ENCODE measurements at places on chromosomes 16 and 17.
A peak's percentile ranks its signal among the peaks of the same experiment; 100 is the strongest.

DNA sequence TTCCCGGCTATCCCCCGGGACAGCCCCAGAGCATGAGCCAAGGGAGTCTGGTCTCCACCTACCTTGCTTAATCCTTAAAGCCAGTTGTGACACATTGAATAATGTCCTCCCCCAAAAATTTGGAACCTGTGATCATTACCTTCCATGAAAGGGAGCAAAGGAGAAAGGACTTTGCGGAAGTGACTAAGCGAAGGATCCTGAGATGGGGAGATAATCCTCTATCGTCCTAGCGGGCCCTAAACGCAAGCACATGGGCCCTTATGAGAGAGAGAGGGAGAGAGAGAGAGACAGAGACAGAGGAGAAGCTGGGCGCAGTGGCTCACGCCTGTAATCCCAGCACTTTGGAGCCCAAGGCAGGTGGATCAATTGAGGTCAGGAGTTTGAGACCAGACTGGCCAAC, 9.5 kb downstream of the SPPL2C start:
- DNase-seq, result no peak

GRCh38 chr17:42844761-42845555, 578 bp downstream of the AOC2 start:
- no peak for DNase-seq

GRCh38 chr17:15350777-15351477, 9.5 kb upstream of the TEKT3 start:
- peak; percentile 24 for DNase-seq

DNA sequence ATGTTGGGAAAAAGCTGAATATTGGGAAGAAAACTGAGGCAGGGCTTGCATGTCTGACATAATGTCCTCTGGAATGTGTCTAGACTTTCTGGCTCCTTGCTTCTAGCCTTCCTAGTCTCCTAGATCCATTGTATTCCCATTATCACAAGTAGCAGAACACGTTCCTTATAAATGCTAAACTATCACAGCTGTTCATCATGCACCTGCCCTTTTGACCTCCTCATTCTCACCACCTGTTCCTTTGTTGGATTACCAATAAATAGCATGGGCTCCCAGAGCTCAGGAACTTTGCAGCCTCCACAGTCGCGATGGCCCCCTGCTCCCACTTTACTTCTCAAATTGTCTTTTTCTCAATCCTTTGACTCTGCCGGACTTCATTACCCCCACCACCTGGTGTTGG, 49.7 kb downstream of the ACSM1 start:
- DNase-seq, result no peak

DNA sequence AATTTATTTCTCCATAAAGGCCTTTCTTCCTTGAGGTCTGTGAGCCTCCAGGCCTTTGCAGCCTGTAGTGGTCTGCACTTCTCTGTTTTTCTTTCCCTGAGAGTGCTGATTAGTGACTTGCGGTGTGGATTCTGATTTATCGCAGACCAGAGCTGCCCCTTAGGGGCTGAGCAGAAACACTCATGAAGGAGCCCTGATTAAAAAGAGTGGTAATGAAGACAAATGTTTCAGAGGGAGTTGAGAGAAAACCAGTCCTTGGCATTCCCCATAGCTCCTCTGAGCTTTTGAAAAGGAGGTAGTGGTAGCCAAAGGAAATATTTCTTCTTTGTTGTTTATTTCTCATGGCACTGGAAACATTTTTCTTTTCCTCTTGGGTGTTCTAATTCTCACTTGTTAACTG, 268.1 kb upstream of the TBX2 start:
- no peak for DNase-seq

DNA sequence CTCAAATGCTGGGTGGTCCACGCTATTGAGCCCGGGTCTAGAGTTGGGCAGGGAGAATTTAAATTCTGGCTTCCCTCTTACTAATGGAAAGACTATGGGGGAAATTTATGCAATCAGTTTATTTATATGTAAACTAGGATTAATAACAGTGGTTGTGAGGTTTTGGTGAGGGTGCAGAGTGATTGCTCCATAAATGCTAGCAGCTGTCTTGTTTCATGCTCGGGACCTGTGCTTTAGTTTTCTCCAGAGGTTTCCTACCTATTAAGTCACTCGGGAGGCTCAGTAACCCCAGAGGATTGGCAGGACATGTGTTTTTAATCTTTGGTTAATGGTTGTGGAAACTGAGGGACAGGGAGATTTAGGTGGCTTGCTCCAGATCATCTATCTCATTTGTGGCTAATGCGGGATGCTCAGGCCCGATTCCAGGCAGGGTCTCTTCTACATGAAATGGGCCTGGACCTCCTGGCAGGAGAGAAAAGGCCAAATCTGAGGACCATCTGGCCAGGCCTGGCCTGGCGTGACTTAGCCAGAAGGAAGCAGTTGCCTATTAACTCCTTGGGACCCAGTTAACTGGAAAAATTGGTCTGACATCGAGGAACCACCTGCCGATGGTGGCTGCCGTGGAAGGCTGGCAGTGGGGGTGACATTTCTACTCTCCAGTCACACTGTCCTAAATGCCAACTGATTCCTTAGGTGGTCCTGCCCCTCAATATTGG, 2.1 kb downstream of the PRCD start:
- DNase-seq, result peak; percentile 72

- DNase-seq, result no peak
Observed at GRCh38 chr16:88348377-88349152, 34.2 kb upstream of the ZNF469 start.

DNA sequence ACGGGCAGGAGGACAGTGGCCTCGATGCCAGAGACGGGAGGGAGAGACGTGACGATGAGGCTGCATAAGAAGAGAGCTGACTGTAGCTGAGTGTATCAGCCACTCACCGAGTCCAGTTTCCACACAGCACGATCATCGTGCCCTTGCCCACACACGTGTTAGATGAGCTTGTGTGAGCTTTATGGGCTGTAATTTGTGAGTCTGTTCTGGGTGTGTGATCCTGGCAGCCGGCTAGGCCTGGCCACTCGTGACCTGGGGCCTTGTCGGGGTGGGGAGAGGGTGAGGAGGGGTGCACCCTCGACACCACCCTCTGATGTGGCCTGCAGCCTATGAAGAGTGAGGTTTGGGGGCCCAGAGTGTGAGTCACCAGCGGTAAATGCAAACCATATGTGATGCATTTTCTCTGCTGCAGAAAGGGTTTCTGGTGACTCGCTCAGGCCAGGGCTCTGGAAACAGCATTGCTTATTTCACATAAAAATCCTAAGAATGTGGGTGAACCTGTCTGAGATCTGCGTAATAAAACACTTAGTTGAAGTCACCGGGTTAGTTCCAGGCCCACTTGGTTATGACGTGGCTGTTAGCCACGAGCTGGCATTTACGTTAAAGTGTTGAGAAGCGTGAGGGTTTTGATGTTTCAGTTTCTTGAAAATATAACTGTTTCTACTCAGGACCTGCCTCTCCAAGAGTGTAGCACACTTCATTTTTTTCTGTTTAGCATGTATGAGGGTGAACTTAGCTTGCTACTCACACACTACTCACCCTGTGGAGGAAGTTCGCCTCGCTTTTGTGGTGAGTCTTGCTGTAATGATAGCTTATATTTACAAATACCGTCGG, 4.2 kb downstream of the METRNL start:
- DNase-seq, result peak; percentile 81

DNA sequence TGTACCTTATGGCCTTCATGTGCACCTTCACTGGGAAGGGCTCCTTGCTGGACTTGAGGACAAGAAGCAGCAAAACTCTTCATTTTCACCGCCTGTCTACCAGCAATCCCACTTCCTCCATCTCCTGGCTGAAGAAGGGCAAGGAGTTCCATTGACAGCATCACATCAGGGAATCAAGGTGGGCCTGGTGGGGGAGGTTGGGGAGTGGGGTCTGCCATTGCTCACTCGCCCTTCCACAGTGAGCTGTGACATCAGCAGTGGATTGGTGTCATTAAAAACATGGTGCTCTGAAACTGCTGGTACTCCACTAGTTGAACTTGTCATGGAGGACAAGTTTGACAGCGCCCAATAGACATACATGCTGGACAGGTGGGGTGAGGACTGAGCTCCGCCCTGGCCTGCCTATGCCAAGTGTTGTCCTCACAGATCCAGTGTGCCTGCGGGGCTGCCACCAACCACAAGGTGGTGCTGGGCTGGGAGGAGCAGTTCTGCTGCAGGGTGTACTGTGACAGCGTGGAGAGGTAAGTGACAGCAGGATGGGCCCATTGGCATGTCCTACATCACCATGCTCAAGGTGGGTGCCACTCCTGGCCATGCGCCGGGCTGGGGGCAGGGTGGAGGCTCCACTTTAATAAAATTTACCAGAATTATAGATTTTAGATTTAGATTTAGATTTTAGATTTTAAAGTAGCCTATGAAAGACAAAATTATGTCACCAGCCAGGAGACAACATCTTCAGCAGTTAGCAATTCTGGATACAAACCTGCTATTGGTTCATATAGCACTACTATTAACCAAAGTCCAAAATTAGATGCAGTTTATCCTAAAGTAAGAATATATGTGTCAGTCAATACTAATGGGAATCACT, 1729.1 kb downstream of the TP53TG3F start:
- no peak for DNase-seq

DNA sequence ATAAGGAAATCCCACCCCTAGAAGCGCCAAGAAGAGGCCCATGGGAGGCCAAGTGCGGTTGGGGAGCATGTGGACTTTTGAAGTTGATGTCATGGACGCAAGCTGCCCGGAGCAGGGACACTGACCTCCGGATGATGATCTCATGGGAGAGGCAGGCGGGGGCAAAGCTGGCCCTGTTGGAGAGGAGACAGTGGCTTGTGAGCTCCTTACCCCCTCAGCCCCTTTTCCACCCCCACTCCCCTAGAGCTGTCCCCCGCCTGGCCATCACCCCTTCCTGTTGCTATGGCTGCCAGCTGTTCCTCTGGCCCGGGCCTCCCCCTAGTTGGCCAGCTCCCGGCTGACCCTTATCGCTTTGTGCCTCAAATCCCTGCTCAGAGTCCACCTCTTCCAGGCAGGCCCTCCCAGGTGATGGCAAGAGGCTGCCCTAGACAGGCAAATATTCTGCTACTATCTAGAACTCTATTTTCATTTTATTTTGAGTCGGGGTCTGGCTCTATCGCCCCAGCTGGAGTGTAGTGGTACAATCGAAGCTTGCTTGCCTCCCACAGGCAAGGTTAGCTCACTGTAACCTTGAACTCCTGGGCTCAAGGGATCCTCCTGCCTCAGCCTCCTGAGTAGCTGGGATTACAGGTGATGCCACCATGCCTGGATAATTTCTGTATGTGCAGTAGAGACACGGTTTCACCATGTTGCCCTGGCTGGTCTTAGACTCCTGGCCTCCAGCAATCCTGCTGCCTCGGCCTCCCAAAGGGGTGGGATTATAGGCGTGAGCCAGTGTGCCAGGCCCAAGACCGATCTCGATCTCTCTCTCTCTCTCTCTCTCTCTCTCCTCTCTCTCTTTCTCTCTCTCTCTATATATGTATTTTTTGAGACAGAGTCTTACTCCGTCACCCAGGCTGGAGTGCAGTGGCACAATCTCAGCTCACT, 6.6 kb downstream of the NOTUM start:
- DNase-seq, result no peak

- no peak for DNase-seq
Observed at GRCh38 chr17:1752425-1753262, 9.2 kb upstream of the SERPINF1 start.

DNA sequence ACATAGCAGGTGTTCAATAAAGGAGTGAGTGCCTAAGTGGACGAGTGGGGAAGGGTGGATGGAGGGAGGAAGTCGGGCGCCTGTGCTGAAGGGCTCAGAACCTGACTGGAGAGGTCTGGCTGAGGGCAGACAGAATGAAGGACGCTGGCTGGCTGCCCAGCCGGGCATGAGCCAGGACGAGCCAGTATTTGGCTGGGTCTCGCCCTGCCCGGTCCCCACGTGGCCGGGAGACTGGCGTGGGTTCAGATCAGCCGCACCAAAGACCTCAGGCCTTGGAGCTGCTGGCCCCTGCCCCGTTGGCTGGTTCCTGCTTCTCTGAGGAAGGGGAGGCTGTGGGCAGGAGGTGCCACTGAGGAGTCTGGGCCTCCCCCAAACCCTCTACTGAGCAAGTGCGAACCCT, 79.8 kb downstream of the ENGASE start:
- DNase-seq, result no peak

DNA sequence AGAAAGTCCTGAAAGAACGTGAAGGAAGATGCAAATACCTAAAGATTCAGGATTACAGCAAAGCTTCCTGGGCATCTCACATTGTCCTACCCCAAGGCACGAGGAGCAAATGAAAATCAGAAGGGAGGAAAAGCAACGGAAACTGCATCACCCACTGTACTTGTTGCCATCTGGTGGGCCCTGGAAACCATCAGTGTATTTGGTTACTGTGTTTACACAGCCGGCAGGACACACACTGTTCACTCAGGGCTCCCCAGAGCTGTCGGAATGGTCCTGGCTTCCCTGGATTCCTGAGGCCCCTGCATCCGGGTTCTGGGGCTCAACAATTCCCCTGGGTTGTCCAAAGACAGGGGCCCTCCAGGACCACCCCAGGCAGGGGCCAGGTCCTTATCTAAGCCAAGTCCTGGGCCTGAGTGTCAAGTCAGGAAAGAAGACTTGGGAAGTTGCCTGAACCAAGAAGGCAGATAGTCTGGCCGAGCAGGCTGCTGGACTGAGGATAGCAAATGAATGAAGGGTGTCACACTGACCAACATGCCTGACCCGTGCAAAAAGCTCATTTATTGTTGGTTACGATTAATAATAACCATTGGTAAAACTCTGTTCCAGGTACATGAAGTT, 52.8 kb downstream of the SOX9 start:
- no peak for DNase-seq

DNA sequence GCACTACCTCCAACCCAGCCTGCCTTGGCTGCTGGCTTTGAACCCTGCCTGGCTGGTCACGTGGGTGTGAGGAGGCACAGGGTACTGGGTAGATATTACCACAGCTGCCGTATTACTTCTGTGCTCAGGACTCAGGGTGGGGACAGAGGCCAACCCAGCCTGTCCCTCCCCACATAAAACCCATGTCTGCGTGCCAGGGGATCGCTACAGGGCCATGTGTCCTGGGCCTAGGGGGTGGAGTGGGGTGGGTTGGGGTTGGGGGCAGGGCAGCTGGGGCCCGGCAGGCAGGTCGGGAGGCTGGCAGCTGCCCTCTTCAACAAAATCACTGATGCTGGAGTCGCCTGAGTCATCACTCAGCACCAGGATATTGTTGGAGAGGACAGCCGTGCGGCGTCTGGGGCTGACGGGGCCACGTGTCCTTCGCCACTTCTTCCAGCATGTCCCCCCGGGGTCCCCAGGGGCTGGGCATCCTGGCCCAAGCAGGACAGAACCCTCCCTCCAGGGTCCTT, 39.7 kb upstream of the PVALEF start:
- DNase-seq, result no peak
